Activated gamma-delta T cell treated with anti-CD3 and anti-CD28 coated beads, Interleukin-2, amount 50 U/mL, for 16 hours (primary cell): ENCODE measurements at places on chromosomes 1 and 21.

- no peak for DNase-seq
Observed at GRCh38 chr1:227006226-227006796, 66.2 kb downstream of the COQ8A start.

- DNase-seq: no peak
Observed at GRCh38 chr1:41418857-41419583, 57.8 kb downstream of the FOXO6 start.

GRCh38 chr1:59378621-59379370, 81.9 kb downstream of the FGGY start:
- DNase-seq: no peak

- DNase-seq: no peak
Observed at GRCh38 chr1:108699375-108700332, 7.5 kb downstream of the PRPF38B start.

DNA sequence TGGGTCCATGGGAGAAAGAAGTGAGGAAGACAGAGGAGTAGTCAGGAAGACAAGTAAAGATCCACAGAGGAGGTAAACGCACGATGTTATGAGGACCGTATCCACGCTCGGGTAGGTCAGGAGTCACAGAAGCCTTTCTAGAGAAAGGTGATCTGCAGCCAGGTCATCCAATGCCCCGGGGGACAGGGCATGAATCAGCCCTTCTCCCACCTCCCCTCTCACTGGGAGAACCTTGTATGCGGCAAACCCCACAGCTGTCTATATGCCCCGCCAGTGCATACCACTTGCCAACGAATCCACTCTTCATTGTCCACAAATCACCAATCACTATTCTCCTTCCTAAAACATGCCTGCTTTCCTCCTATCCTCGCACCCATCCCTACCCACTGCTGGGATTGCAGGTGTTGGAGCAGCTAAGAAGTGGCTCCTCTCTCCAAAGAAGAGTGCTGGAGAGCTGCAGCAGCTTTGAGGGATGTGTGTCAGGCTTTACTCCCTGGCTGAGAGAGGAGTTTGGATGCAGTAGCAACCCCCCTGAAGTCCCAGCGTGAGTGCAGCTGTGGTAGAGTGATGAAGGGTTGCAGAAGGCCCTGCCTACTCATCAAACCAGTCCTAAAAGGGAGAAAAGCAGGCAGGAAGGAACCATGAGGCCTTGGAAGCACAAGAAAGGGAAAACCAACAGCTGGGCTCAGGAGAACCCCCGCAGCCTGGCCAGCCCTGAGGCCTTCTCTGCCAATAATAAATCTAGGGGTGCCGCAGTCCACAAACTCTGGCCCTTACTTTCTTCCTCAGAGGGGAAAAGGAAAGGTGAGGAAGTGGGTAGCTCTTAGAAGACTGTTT, 102.2 kb upstream of the GADD45A start:
- DNase-seq: no peak

GRCh38 chr1:158022554-158023312, 29.3 kb downstream of the KIRREL1 start:
- no peak for DNase-seq

GRCh38 chr1:220344745-220345144, 72.5 kb upstream of the RAB3GAP2 start:
- DNase-seq: no peak

DNA sequence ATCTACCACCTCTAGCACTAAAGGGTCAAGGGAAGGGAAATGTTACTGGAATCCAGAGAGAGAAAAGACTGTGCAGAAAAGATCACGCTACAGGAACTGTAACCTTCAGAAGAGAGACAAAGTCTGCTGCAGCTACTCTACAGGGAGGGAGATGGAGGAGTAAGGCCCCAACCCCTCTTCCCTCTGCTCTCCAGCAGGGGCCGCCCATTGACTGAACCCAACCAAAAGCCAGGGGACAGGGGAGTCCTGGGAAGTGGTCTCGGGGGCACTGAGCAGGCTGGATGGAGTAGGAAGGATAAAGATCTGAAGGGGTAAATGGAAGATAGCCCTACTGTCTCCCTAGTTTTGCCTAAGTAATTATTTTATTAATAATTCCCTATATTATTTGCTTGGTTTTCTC, 72.8 kb upstream of the NR5A2 start:
- DNase-seq: no peak
